ENCODE measurements at places on chromosomes 2 and 18.
A peak's percentile ranks its signal among the peaks of the same experiment; 100 is the strongest.

GRCh38 chr18:35868915-35869314 lies 103.6 kb upstream of the RMP24 start:
- DNase-seq: no peak

GRCh38 chr2:145044491-145044890 lies 524.6 kb upstream of the ZEB2 start:
- no peak for DNase-seq

GRCh38 chr2:130839011-130839780 lies 2.5 kb downstream of the ARHGEF4 start:
- no peak for DNase-seq

GRCh38 chr2:121184248-121184862 lies 100.6 kb downstream of the TFCP2L1 start:
- no peak for DNase-seq

GRCh38 chr2:158381205-158381604 lies 75.3 kb downstream of the CCDC148 start:
- no peak for DNase-seq

DNA sequence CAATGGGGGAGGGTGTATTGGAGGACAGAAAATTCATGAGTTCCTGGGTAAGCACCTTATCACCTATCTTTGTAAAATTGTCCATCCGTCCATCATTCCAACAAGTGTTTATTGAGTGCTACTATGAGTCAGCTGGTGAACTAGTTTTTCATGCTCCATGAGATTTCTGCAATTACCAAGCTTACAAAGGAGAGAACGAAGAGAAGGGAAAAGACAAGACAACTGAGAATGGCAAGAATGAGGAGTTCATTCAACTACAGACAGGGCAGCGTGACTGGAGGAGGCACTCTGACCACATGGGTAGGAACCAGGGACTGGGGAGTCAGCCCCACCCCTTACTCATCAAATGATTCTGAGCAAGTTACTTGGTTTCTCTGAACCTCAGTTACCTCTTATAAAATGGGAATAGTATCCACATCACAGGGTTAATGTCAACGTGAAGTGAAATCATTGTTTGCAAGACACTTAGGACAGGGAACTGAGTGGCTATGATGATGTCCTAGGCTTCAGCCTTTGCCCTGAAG lies 18.6 kb upstream of the TXNDC2 start:
- no peak for DNase-seq

DNA sequence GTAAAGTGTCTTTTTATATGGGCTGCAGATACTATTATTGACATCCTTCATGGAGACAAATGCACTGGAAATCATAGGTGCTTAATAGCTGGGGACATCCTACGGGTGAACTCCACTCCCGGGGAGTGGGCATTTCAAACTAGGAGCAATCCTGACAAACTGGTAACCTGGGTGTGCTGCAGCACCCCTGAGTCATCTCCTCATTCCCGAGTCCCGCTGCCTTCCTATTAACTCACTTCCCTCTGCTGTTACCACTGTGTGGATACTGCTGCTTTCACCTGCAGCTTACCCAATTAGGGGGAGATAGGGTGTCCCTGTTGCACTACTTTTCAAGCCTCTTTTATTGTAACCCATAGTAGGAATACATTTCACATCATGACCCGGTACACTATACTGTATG lies 134.2 kb downstream of the RAPGEF4 start:
- DNase-seq: no peak

DNA sequence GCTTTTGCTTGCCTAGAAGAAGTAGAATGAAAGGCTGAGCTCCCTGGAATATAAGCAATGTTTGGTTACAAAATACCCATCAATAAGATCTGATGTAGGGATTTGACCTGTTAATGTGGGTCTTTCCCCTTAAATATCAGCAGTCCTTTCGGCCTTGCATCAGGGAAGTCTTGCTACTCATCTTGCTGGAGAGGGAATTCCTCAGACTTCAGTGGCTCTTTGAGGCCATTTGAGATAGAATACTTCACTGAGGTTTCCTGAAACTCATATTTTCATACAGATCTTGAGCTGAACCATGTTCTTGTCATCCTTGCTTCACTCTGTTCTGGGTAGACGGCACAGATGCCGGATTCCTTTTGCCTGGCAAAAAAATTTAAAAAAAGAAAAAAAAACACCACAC lies 3.9 kb downstream of the TWIST2 start:
- DNase-seq: peak; percentile 63

DNA sequence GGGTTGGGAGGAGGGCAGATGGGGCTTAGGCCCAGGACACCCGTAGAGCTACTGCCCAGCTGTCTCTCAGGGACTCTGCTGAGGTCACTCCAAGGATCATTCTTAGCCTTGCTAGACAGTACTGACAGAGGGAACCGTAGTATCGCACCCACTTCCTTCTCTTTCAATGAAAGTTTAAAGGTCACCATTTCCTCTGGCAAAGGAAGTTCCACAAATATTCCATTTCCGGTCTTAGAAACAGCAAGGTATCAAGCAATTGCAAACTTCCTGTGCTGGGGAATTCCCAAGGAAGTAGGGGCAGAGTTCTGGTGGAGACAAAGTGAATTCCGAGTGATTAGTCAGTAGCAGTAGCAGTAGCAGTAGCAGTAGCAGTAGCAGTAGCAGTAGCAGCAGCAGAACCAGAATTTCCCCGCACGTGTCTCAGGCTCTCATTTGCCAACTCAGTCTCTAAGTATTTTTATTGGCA lies 24.7 kb downstream of the IL1B start:
- DNase-seq: peak; percentile 95

Measured in fibroblast of skin of scalp (primary cell).